ENCODE measurements at places on chromosomes 12 and 14.

DNA sequence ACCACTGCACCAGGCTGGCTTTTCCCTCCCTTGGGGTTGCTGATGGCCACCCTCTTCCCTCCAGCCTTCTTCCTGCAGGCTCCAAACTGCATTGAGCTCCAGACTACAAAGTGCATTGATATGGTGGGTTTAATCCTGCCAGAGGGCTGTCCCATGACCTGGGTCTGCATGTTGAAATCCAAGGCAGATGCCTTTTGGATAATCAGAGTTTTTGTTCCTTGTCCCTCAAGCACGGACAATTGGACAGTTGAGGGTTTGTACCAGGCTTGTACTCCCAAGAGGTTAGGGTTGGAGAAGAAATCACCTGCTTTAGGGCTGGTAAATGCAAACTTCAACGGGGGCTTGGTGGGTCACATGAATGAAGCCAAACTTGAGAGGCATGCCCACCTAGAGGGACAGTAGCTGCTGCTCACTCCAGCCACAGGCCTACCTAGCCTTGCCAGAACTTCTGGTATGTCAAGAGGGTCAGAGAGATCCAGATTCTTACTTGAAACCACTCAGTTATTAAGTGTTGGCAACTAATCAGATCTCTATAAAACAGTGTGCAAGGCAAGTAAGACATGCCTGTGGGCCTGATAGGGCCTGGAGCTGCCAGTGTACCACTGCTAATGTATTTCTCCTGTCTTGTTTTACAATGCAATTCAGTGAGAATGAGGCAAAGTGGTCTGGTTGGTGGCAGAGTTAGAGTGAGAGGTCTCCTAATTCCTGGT is 21.7 kb upstream of the KRT83 start:
- DNase-seq: no peak

DNA sequence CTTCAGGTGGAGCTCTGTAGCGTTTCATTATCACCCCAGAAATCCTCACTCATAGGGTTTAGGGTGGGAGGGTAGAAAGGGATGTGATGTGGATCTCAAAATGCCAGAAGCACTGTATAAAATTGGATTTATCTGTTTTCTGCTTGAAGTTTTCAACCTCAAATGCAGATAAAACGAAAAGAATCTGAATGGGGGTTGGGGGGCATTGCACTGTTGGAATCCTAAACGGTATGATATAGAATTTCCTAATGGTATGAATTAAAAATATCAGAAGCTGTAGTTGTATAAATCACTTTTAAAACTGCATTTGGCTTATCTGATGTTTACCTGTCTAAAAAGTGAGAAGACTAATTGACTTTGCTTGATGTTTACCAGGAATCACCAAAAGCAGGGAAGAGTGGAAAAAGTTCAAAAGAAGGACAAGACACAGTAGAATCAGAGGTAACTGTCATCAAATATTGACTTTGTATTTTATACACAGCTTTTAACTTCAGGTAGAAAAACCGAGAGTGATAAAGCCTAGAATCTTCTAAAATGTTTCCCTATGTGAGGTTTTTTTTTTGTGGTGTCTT is 1.1 kb downstream of the PPP2R5C start:
- DNase-seq: no peak

DNA sequence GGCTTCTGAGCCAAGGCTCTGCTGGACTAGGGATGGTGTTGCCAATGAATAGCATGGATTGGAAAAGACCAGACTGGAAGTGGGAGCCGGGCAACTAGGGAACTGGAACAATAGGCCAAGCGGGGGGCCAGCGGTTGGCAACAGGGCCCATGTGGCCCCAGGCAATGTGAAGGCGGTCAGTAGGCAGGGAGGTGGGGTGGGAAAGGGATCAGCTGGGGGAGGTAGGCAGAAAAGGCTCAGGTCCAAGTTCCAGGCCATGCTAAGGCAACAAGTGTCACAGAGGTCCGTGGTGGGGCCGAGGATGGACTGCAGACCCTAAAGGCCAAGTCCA is 14.9 kb upstream of the MLXIP start:
- no peak for DNase-seq

- DNase-seq: no peak
Measured at GRCh38 chr14:98956181-98956580, 315.8 kb downstream of the BCL11B start.

GRCh38 chr12:42338280-42338679 is 12.3 kb downstream of the PPHLN1 start:
- DNase-seq: no peak

GRCh38 chr14:78242086-78242485 is 71.9 kb downstream of the NRXN3 start:
- no peak for DNase-seq

DNA sequence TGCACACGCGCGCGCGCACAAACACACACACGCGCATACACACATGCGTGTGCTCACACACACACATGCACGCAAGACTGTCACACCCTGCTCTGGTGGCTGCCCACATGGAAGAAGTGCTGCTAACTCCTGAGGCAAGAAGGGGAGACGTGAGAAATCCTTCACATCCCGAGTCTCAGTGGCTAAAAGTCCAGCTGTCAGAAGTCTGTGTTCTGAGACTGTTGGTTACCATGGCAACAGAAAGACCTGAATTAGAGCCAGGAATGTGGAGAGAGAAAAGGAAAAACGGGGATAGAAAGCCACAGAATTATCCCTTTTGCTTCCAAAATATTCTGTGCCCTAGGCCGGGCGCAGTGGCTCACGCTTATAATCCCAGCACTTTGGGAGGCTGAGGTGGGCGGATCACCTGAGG is 71.2 kb downstream of the PPFIBP1 start:
- no peak for DNase-seq

DNA sequence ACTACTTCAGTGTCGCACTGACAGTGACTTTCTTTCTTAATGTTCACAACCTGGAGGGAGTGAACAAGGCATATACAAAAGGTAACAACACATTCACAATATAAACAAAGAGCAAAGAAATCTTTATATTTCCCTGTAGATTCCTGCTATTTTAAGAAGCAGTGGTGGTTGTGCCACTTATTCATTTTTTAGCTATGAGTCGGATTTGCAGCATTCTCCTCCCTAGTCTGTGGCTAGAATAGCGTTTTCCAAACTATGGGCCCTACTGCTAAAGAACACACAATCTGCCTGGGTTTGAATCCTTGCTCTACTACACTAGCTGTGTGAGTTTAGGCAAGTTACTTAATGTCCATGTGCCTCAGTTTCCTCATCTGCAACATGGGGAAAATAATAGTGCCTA is 18.6 kb upstream of the MDM1 start:
- DNase-seq: no peak

GRCh38 chr12:3473171-3473570 is 17.8 kb upstream of the PRMT8 start:
- DNase-seq: no peak

GRCh38 chr12:121366063-121366459 is 13.8 kb upstream of the ANAPC5 start:
- no peak for DNase-seq

- DNase-seq: no peak
Measured at GRCh38 chr12:46457958-46458357, 85.4 kb upstream of the SLC38A2 start.

DNA sequence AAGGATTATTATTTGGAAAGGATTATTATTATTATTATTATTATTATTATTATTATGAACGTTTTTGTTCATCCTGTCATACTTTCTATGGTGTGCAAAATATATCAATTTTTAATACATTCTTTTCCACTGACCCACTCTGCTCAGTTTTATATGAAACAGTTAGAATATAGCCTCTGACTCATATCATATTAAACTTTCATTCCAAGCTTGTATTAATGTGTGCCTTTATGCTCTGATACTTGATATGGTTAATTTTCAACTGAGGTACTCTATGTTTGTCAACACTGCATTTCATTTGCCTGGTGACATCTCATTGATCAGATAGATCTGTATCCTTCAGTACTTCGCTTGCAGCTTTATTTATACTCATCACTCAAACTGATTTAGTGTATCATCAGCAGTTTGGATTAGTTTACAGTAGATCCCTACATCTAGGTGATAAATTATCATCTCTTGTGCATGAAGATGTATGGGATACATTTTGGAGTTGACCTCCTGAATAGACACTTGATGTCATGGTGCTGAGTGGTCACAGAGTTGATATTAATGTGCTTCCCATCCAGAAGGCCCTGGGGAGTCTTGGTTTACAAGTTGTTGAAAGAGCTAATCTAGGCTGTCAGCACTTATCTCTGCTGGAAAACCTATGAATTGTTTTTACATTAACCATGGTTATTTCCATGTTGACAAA is 271.8 kb downstream of the TRHDE start:
- DNase-seq: no peak
